ENCODE measurements at places on chromosomes 6 and 20.

- no peak for DNase-seq
Observed at GRCh38 chr6:35489066-35489465, 7.8 kb downstream of the TEAD3 start.

DNA sequence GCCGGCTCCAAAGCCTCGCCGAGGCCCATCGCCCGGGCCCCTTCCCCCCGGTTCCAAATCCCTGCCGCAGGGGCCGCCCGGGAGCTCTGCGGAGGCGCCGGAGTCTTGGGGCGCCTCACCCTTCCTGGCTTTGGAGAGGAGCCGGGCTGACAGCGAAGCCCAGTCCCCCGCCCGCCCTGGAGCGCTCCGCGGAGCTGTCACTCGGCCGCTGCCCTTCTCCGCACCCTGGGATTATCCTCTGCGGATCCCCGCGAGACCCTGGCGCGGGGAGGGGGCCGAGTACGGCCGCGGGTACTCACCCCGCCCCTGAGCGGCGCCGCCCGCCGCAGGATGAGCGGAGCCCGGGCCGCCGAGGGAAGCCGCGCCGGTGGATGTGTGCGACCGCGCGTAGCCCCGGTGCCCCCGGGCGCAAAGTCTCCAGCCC is 343 bp downstream of the SNAP91 start:
- no peak for DNase-seq

DNA sequence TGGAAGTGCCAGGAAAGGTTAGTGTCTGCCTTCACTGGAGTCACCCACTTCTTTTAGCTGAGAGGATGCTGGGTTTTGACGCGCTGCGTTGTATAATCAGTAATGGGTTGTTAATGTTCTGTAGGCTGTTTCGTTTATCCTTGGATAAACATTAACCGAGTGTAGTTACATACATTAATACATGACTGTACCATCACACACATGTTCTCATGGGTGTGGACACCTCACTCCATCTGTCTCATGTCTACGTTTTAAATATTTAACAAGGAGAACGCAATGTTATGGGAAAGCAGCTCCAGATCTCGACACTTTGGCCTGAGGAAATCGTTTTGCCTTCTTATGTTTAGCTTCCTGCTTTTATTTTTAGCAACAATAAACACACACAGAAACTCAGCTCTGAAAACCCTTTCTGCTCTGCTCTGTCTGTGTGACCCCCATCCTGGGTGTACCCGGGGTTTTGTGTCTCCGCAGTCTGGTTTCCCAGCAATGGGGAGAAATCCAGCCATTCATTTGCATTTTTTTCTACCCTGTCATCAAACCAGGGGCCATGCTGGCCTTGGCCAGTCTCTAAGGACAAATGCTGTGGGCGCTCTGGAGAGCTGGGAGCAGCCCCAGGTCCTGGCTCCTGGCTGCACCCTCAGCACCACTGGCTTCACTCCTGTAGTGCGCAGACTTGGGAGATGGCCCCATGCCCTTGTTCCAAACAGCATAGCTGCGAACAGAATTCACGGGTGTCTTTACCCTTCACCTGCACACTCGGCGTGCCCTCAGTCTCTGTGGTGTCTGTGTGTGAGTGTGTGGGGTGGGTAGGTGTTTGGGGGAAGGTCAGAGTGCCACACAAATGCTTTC is 110.8 kb downstream of the ERMARD start:
- DNase-seq = no peak

DNA sequence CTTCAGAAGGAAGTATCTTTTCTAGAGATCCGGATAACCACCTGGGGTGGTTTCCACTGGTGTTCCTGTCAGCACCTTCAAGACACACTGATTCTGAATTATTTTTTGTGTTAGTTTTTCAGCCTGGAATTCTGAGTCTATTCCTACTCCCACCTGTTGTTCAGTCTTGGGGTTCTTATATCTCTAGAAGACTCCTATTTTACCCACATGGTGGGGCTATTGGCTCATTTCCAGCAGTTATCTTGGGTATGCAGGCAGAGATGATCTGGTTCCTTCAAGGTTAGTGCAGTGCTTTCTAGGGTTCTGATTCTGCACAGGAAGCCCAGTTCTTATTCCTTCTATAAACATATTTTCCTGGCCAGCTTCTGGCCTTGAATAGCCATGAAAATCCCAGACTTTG is 175.6 kb upstream of the PDE7B start:
- peak; percentile 80 for DNase-seq

DNA sequence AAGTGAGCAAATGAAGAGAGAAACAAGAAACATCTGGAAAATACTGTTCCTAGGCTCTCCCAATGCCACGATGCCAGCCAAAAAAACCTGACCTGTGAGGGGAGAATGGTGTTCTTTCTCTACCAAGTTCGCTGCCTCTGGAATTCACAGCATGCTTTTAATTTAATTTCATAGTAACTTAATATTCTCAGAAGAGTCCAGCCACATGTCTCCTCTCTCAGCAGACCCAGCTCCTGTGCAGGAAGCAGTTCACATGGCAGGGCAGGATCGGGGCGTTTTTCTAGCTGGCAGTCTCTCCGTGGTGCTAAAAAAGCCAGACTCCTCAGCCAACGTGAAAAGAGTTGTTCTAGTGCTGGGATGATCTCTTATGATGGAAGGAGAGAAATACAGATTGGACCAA is 57.5 kb downstream of the BFSP1 start:
- DNase-seq = no peak
